Stimulated activated CD8-positive, alpha-beta memory T cell treated with anti-CD3 and anti-CD28 coated beads, Interleukin-4, amount 100 ng/mL, for 1 hour (primary cell): ENCODE measurements at places on chromosomes 13 and 19.

- no peak for DNase-seq
Observed at GRCh38 chr13:101520672-101521071, 68.2 kb downstream of the ITGBL1 start.

DNA sequence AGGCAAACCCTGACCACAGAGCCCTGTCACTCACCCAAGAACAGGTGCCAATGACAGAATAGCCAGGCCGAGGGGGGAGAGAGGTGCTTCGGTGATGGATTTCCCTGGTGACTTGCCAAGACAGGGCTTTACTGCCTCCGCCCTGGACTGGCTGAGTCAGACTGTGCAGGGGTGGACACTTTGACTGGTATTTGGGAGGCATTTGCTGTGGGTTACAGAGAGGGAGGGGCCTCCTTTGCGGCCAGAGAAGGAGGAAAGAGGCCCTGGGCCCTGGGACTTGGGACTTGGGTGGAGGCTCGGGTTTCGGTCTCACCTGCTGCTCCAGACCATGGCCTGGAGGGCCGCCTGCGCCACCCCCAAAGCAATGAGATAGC lies 4.6 kb upstream of the EPS8L1 start:
- no peak for DNase-seq

- DNase-seq: no peak
Observed at GRCh38 chr13:94053986-94054593, 425.4 kb downstream of the DCT start.

- peak; percentile 96 for DNase-seq
Observed at GRCh38 chr19:1848399-1849131, at the start of gene REXO1. Gene REXO1 (minus strand): TSS chr19:1848483. CDS start chr19:1848358, 125 bp downstream.

DNA sequence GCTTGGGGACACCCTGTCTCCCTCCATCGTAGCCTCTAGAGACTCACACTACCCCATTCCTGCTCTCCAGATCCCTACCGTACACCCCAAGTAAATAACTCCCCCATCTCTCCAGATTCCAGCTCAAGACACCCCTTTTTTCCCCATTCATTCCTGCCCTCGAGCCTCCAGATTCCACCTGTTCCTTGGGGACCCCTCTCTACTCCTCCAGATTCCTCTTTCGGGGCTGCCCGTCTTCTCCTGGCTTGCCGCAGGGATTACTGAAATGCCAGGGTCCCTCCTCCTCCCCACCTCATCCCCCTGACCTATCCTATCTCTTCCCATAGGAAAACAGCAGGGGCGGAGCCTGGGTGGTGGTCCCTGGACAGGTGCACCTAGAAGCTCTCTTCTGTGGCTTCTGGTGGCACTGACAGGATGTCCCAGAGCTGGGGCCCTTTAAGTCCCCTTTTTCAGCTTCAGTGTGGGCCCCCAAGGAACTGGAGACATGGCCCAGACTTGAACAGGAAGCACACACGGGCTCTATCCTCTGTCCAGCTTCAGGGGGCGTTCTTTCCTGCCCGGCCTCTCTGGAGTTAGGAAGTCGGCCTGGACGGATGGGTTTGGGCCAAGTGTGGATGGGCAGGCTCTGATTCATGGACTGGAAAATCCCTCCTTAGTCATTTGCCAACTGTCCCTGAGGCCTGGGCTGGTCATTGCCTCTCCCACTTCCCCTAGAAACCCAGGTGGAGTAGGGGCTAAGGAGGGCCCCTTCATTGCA lies 1.2 kb downstream of the ZSWIM4 start:
- DNase-seq: no peak

DNA sequence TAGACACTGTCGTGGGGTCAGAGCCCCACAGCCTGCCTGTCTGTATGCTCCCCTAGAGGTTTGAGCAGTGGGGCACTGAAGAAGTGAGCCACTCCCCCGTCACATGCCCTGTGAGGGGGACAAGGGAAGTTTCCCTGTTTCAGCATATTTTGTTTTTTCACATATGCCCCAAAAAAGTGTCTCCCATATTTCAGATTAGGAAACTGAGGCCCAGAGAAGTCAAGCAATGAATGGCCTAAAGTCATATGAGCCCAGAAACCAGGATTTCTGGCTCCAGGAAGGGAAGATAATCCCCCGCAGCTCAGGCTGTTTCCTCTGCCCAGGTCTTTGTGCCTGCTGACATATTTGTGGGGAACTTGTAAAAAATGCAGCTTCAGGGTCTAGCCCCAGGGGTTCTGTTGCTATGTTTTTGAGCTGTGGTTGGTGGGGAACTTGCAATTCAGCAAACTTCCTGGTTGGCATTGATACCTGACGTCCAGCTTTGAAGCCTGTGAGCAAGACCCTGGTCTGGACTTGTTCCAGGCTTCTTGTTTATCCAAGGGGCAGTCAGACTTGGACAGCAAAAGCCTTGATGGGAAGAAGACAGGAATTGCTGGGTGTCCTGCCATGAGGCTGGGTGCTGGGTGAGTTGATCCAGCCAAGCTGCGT lies 9.5 kb downstream of the RASL11A start:
- no peak for DNase-seq

DNA sequence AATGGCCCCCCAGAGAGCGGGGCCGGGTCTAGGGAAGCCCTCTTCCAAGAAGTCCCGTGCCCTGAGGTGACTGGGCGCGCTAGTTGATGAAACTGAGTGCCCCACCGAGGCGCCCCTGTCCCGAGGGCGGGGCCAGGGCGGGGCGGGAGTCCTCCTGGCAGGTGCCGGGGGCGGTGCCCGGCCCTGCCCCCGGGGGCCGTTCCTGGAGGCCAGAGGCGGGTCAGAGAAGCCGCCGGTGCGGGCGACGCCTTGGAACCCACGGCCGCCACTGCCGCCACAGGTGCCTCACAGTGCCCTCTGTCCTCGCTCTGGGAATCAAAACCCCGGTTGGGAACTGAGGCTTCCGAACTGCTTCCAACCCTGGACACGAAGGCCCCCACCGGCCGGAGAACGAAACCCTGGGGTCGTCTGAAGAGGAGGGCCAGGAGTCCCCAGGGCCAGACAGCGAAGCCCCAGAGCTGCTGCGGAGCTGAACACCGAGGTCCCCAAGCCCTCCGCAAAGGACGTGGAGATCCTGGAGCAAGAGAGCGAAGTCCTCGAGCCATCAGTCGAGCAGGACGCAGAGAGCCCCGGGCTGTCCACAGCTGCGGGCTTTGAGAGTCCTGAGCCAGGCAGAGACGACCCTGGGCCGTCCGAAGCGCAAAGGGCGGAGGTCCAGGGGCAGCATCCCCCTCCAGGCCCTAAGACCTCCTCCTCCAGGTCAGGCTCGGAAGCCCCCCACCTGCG lies at the start of gene MISP3:
TSS of gene MISP3 (plus strand) at position 252 of the 726 bp plus-strand sequence. CDS start 524 bp downstream, outside the sequence.
- no peak for DNase-seq

DNA sequence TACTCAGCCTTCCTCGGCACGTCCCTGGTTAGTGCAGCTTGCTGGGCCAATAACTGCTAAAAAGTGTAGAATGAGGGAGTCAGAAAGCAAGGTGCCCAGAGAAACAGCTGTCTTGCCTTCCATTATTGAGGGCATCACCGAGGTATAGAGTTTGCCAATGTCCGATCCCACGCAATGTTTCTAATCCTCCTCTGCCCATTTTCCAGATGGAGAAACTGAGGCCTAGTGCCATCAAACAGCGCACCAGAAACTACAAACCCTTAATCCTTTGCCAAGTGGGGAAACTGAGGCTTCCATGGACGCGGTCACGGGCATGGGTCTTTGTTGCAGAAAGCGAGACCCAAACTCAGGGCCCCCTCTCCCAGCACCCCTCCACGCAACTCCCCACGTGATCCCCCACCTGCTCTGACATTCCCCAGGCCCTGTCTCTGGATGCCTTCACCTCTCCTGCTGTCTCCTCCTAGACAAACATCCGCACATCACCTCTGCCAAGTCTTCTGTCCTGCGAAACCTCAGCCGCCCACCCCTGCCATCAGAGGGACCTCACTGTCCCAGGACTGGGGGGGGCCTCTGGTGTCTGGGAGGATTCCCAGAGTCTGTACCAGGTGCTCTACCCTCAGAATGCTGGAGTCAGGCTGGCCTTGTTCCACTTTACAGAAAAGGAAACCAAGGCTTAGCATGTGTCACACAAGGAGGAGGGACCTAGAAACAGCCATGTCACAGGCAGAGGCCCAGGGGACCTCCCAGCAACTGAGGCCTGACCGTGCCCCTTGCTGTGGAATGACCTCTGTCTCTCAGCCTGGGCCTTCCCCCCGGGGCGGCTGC lies 930 bp upstream of the PDE4C start:
- no peak for DNase-seq

DNA sequence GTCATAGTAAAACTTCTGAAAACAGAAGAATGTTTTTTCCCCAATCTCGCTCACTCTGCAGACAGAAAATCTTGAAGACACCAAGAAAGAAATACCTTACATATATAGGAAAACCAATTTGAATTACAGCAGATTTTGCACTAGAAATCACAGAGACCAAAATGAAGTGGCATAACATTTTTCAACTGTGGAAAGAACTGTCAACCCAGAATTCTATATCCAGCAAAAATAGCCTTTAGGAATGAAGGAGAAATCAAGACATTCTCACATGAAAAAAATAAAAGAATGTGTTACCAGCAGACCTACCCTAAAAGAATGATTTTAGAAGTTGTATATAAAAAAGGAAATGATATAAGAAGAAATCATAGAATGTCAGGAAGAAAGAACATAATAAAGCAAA lies 28.7 kb downstream of the CCDC122 start:
- no peak for DNase-seq

DNA sequence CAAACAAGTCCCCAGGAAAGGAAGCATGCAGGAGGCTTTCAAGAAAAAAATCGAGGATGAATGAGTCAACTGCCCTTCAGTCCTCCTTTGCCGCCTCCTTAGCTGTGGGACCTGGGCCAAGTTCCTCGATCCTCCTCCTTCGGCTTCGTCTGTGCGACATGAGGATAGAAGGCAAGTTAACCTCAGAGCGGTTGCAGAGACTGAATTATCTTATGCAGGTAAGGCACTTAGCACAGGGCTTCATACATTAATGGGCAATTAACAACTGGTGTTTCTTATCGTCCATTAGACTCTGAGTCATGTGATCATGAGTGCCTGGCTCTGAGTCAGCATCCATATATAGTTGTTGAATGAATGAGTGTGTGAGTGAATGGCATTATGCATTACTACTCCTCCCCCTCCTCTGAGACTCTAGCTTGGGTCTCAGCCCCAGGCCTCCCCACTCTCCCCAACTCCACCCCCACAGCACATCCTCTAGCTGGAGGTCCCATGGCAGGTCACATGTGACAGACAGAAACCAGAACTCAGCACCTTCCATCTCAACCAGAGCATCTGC lies 1.6 kb upstream of the TTC9B start:
- no peak for DNase-seq

- no peak for DNase-seq
Observed at GRCh38 chr13:68550330-68550729, 1320.2 kb upstream of the PCDH9 start.

GRCh38 chr13:113822956-113823744 lies 40.7 kb downstream of the GAS6 start:
- no peak for DNase-seq

DNA sequence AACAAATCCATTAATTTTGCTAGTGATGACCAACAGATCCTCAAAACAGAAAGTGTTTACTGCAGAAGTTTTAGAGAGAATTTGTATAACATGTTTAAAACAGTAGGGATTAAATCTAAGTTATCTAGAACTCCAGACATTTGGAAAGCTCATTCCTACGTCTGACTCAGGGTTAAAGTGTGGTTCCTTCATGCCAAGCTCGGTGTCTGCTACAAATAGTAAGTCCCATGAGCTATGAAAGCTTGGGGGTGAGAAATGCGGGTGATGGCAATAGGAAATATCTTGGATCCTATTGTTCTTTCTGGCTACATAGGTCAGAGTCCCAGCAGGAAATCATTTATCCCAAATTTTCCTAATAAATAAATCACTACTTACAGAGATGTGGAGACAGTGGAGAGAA lies 867.1 kb downstream of the UQCRFS1 start:
- DNase-seq: no peak

GRCh38 chr19:18542941-18543813 lies at the start of gene FKBP8:
Gene FKBP8 (minus strand): TSS chr19:18543573. CDS start chr19:18541970, 1,603 bp downstream.
- peak; percentile 89 for DNase-seq

DNA sequence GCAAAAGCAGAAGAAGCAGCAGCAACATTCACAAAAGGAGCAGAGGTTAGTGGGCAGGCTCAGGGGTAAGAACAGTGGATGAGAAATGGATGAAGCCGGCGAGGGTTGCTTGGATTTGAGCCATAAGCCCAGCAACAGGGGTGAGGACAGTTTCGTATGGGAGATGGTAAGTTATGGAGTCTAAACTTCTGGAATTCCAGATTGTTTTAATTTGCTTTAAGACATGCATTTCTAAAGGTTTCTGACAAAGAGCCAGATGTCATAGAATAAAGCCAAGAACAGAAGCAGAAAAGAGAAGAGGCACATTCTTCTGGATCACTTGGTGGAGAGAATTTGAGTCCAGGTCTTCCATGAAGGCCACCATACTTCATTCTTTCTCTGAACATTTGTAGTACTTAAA lies 76.6 kb downstream of the TNFSF11 start:
- DNase-seq: no peak

GRCh38 chr19:34088292-34088691 lies 84.0 kb upstream of the LSM14A start:
- no peak for DNase-seq

DNA sequence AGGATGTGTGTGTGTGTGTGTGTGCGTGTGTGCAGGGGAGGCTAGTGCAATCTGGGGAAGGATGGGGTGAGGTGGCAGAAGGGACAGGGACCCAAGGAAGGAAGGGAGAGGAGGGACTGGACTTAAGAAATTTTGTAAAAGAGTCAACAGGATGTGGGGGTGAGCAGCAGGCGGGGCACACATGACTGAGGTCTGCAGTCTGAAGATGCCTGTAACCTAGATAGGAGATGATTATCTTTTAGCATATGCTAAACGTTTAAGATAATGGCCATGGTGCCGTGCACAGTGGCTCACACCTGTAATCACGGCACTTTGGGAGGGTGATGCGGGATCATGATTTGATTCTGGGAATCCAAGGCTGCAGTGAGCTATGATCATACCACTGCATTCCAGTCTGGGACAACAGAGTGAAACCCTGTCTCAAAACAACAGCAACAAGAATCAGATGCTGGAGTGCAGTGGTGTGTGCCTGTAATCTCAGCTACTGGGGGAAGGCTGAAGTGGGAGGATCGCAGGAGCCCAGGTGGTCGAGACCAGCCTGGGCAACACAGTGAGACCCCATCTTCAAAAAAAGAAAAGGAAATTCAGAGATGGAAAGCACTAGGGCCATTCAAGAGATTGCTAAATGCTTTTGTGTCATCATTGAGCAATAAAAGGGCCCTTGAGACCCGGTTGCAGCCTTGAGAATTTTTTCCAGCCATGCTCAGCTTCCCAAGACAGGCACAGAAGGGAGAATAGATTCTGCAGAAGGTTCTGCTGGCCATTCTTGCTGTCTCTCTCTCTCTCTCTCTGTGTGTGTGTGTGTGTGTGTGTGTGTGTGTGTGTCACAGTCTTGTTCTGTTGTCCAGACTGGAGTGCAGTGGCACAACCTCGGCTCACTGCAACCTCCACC lies 3.8 kb upstream of the ZNF414 start:
- DNase-seq: no peak

- DNase-seq: no peak
Observed at GRCh38 chr13:42571895-42572294, 2.1 kb upstream of the TNFSF11 start.

DNA sequence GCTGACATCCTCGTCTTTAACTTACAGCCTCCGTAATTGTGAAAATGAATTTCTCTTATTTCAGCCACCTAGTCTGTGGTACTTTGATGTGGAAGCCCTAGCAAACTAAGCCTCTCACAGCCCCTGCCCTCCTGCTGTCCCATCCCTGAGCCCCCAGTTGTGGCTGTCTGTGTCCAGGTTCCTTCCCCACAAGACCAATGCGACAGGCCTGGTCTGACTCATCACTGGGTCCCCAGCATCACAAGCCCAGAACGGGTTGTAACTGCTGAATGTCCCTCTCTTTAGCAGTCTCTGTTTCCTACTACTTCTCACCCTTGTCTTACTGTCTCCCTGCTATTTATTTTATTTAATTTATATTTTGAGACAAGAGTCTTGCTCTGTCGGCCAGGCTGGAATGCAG lies 5.7 kb downstream of the POU2F2 start:
- no peak for DNase-seq

GRCh38 chr13:24671386-24672113 lies 8.7 kb upstream of the ATP12A start:
- no peak for DNase-seq
